ENCODE measurements at places on chromosomes 6 and 20.

GRCh38 chr6:45923831-45924391 lies 91.7 kb downstream of the CLIC5 start:
- no peak for DNase-seq

DNA sequence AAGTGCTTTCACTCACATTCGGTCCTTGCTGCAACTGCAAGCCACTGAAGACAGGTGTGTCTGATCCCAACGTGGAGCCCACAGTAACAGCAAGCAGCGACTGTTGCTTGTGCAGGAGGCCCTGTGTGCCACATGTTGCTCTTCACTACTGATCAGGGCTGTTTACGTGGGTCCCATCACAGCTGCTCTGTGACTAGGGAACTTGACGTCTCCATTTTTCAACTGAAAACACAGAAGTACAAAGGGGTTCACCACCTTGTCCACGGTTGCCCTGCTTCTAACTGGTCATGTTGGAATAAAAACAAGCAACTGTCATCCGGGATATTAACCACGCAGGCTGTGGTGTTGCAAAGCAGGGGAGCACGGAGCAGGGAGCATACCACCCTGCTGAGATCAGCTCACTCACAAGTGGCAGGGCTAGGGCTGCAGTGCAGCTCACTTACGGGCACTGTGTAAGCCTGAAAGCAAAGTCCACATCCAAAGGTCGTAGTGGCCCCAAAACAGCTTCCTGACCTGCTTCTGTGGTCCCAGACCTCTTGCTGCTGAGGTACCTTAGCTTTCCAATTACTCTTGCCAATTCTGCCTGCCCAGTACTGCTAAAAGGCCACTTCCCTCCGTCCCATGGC lies 105.8 kb upstream of the DUSP22 start:
- DNase-seq, result no peak

DNA sequence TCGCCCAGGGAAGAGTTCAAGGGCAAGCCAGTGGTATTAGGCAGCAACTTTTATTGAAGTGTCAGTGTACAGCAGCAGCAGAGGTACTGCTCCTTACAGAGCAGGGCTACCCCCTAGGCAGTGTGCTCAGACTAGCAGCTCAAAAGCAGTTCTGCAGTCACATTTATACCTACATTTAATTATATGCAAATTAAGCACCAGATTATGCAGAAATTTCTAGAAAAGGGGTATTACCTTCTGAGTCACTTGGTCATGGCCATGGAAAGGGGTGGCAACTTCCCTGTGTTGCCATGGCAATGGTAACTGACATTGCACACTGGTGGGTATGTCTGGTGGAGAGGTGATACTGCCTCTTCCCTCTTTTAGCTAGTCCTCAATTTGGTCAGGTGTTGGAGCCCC lies 2.1 kb upstream of the ZKSCAN4 start:
- no peak for DNase-seq

- DNase-seq, result no peak
These were observed 219.9 kb downstream of the ALDH8A1 start for GRCh38 chr6:134730013-134730412.

DNA sequence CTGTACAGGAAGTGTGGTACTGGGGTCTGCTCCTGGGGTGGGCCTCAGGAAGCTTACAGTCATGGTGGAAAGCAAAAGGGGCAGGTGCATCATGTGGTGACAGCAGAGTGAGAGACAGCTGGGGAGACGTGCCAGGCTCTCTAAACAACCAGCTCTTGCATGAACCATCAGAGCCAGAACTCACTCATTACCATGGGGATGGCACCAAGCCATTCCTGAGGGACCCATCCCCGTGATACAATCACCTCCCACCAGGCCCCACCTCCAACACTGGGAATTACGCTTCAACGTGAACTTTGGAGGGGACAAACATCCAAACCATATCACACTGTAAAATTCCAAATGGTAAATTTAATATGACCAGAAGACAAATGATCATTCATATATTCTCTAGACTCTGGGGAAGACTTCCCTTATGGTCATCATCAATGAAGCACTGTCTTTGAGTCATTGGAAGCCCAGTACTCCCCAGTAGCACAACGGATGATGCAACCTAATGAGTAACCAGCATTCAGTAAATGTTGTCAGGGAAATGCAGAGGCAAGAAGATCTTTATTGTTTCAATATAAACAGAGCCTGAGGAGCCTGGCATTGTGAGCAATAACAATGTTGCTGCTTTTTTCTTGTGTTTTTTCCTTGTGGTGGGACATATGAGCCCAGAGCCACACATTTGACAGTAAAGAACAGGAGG lies 48.2 kb upstream of the RALY start:
- no peak for DNase-seq

GRCh38 chr6:146865756-146866379 lies 267.1 kb downstream of the ADGB start:
- no peak for DNase-seq

DNA sequence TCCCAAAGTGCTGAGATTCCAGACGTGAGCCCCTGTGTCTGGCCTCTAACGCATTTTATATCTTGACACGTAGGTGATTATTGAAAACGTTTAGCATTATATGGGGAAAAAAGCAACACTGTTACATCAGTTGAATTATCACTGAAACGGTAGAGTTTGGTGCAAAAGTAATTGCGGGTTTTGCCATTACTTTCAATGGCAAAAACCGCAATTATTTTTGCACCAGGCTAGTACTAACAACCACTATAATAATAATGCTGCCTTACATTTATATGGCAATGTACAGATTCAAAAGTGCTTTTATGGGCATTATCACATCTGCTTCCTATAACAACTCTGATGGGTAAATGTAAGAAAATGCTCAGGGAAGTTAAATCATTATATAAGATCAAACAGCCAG lies 57.3 kb downstream of the OPRM1 start:
- no peak for DNase-seq

- DNase-seq, result no peak
These were observed 310.9 kb downstream of the CDH4 start for GRCh38 chr20:61562897-61563504.

GRCh38 chr6:53043581-53043980 lies 21.6 kb upstream of the FBXO9 start:
- no peak for DNase-seq

- DNase-seq, result no peak
These were observed 81.6 kb downstream of the FAM120B start for GRCh38 chr6:170388113-170388512.

- no peak for DNase-seq
These were observed 155.1 kb upstream of the SOX4 start for GRCh38 chr6:21438237-21438985.

All from T follicular helper cell (primary cell).